NCI-H69 (cell line): ENCODE measurements at places on chromosomes 6 and 20.

DNA sequence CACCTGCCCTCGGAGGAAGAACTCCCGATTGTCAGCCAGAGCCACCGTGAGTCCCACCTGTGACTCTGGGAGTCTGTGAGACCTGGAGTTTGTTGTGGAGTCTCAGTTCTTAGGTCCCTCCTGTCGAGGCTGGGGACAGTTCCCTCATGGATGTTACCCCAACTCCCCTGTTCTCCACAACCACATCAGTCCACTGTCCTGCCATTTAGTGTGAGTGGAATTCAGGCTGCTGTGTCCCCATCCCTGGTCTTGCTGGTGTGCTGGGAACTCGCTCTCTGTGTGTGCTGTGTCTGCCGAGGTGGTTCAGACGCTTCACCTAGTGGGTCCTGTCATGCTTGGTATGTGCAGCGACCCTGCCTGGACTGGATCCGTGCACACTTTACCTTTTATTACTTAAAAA, 163.2 kb downstream of the DTNBP1 start:
- DNase-seq, result no peak

GRCh38 chr6:46808806-46809205, 15.6 kb downstream of the MEP1A start:
- DNase-seq, result no peak

DNA sequence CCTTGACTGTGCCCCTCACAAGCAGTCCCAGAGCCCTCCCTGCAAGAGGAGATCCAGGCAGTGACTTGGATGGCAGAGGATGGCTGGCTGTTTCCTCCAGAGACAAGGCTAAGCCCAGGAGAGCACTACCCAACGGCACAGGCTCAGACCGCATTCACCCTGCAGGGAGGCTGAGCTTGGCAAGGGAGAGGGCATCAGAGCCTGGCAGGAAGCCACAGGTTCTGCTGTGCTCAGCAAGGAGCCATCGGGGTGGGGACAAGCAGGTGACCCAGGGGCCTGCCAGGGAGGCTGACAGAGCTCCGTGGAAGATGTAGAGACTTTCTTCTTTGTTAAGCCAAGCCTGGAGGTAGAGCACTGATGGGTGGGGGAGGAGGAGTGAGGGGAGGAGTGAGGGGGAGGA, 159.2 kb upstream of the CST7 start:
- DNase-seq, result peak; percentile 89

- DNase-seq, result no peak
Observed at GRCh38 chr6:99519446-99519845, 4.2 kb upstream of the USP45 start.

DNA sequence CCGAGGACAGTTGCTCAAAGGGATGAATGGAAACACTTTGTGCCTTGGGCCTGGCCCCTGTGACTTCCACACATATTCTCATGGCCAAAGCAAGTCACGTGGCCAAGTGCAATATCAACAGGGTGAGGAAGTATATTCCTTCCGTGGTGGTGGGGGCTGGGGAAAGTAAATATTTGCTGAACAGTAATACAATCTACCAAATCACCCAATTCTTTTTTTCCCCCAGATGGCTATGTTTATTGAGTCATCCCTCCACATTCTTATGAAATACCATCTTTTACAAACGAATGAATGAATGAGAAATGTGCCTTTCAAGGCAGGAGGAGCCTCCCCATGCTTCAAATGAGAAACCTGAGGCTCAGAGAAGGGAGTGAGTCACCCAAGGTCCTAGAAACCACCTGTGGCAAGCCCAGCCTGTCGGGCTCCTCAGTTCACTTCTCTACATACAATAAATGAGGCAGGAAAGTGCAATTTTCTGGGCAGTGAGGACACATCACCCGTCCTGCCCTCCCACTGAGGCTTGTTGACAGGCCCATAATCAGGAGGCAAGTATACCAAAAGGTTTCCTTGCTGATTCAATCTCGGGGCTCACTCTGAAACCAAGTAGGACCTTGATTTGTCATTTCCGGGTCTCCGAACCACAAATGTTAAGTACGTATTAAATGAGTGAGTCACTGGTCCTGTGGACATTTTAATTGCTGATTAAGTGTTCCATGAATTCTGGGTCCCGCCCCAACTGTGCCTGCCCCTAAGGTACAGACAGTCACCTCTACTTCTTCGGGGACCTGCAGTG, 25.3 kb upstream of the TOP1 start:
- DNase-seq, result peak; percentile 92

DNA sequence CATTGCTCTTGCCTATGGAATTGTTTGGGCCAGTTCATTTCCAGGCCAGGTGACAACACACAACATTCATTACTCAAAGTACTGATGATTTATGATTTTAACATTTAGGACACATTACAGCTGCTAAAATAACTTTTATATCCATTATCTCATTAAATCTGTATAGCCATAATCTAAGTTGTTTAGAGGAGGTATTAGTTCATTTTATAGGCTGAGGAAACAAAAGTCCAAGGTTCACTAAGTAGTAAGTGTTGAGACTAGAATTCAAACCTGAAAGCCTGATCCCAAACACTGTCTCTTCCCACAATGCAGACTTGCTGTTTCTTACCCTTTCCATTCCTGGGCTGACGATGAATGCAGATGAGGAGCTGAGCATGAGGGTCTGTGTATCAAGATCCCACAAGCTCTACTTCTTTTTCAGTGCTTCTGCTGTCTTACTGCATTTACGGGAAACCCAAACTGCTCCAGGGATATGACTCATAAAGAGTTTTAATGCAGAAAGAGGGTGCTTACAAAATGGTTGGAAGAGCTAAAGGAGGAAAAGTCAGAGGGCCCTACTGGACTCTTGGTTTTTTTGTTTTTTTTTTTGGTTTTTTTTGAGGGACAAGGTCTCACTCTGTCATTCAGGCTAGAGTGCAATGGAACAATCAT, 17.9 kb downstream of the TENT5A start:
- peak; percentile 23 for DNase-seq

DNA sequence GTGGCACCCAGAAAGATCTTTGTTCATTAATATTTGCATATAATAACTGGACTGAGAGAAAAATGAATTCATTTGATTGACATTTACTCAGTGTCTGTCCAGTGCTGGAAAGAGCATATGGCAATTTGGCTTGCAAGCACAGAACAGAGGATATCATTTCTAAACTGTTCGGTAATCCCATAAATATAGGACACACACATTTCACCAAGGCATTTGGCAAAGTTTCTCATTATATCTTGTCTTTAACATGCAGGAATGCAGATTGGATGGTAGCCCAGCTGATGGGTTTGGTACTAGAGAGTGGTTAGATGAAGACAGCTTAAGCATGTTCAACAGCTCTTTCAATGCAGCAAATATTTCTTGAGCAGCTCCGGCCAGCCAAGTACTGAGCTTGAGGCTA, 259.2 kb downstream of the PRKN start:
- no peak for DNase-seq

DNA sequence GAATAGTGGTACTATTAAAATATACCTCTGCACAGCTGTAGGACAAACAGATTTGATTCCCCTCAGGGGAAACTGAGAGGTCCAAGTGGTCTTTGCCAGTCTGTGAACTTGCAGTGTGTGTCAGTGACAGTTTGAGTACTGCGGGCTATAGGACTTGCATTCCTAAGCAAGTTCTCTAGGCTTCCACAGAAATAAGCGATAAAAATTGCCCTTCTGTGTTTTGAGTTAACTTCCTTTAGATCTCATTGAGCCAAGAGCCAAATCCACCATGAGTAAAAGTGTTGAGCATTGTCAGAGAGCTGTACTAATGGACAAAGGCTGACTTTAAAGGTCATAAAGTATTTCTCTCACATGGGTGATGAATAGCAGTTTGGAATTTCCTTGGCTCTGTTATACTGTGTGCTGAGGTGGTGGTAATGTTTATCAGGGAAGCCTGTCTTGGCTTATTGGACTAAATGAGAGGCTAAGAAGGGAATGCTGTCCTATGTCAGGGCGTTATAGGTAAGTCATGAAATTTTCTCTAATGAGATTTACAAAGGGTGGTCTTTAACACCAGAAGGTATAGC, 122.6 kb upstream of the MAP3K7 start:
- no peak for DNase-seq

- DNase-seq, result no peak
Observed at GRCh38 chr6:169044381-169045230, 209.0 kb downstream of the THBS2 start.

GRCh38 chr6:70396163-70396562, 17.1 kb upstream of the FAM135A start:
- DNase-seq, result no peak

GRCh38 chr20:61056627-61057442, 195.2 kb upstream of the CDH4 start:
- no peak for DNase-seq
